NCI-H1930 (cell line): ENCODE measurements at places on chromosomes 11 and 22.

DNA sequence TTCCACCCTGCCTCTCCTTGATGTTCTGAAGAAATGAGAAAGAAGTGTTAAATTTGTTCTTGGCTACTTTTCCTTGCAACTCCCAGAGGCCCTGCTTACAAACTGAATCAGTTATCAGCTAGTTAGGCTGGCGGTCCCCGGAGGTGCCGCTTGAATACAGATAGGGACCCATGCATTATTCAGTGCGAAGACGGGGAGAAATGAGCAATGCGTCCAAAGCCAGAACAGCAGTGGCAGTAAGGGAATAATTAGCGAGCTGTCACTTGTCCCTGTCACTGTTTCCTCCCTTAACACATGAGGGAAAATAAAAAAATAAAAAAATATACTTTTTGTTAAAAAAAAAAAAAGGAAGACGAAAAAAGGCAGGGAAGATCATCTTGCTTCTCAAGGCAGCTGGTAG is 528.1 kb downstream of the MN1 start:
- DNase-seq, result no peak

DNA sequence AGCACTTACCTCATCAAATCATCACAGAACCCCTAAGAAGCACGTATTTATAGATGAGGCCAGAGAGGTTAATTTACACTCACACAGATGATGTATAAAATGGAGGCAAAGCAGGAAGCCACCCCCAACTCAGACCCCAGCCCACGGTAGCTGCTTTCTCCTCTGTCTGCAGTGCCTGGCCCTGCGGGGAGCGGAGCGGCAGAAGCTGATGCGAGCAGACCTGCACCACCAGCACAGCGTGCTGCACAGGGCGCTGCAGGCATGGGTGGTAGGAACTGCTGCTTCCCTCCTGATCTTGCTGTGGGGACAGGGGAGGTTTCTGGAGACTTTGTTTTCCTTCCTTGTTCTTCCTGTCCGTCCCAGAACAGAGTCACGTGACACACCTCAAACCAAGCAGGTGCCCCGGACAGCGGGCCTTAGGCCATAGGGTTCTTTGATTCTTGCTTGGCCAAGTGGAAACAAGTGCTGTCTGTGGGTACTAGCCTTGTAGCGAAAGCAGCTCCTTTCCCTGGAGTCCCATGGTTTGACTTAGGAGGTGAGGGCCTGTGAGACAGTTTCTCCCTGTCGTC is 57.8 kb downstream of the PISD start:
- no peak for DNase-seq

DNA sequence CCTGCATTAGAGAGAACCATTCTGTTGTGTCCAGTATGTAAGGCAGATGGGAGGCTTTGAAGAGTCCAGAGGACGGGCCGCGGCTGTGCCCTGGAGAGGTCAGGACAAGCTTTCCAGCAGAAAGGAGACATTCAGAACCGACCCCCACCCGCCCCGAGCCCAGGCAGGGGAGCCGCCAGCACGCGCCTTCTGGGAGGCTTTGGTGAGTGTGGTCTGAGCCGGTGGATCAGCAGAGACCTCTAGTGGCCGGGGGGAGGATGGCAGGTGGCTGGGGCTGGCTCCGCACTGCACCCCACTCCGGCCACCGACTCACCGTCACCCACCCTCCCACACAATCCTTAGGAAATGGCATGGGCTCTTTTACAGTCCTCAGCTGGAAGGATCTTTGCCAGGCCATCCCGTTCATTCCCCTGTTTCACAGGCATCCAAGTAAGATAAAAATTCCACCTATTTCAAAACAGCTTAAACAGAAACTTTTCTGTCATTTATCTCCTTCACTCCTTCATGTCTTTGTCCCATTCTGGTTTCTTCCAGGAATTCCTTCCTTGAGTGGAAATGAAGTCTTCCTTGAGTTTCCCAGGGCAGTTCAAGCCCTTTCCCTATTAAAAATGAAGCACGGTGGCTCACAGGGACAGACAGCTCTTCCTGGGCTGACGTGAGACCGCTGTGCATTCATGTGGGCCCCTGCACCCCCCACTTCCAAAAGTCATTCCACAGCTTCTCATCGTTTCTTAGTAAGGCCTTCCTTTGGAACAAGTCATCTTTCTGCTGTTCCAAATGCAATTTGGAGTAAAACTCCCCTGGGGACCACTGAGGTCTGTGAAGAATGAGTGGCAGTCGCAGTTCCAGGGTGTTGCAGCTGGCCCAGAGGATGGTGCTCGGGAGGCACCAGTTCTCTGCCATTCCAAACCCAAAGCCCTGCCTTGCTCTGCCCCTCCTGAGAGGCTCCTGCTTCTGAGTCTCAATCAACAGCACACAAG is 91.0 kb downstream of the FEZ1 start:
- no peak for DNase-seq

DNA sequence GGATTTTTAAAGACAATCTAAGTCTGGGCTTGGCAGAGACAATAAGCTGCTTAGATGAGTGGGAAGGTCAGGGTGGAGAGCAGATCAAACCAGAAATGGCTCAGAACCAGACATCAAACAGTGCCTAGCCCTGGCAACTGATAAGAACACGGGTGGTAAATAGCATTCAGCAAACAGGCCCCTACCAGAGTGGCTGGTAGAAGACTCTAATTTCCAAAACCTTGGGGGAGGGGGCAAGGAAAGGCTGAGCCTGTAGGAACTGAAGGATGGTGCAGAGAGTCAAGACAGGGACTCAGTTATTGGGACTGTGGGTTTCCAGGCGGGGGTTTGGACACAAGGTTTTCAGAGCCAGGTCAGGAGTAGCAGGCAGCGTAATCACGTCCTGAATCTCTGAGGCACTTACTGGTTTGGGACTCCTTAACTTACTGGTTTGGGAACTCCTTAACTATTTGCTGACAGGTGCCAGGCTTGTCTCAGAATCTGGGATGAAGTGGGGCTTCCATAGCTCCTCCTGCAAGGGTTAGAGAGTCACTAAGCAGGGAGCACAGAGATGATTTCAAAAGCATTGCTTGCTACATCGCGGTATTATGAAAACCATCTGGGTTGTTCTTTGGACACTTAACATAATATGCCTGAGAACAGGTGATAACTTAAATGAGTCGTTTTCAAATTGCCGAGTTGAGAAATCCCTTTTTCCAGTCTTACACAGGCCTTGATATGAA is 5.7 kb upstream of the ABTB2 start:
- DNase-seq, result no peak

DNA sequence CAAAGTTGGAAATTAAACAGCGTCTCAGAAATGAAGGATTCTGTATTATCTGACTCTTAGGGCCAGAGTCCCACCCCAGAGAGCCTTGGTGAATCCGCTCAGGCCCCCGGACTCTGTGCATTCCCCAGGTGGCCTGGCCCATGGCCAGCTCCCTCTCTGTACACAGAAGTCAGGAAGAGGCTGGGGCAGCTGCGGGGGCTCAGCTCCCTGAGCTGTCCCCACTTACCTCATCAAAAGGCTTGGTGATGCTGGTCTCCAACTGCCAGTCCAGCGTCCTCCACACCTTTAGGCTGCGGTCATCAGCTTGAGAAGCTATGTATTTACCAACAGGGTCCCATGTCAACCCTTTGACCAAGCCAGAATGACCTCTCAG is 35.0 kb downstream of the HIRA start:
- DNase-seq, result no peak

DNA sequence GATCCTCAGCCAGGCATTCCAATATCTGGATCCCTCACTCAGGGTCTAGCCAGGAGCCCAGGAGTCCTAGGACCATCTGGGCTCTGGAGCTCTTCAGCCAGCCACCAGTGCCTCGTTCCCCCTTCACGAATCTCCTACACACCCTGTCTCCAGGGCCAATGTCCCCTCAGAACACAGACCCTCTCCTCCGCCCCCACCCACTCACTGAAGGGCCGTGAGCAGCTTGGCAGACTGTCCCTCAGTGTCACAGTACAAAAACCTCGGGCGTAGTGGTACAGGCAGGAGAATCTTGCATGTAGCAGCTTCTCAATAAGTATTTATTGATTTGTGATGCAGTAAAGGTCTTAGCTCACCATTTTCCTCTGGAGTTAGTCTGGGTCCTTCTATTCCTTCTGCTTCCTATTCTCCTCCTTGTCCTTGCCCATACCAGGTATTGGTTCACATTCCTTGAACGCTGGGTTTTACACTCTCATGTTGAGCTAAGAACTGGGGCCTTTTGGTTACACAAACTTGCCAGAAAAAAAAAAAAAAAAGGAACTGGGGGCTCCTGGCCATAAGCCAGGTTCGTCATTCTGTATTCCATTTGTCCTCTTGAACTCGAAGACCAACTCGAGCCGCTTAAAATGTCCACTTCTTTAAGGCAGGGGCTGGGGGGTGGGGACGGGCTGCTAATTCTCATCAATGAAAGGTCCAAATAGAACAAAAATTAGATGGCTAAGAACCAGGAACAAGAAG is 2.3 kb downstream of the CXCR5 start:
- DNase-seq, result no peak

DNA sequence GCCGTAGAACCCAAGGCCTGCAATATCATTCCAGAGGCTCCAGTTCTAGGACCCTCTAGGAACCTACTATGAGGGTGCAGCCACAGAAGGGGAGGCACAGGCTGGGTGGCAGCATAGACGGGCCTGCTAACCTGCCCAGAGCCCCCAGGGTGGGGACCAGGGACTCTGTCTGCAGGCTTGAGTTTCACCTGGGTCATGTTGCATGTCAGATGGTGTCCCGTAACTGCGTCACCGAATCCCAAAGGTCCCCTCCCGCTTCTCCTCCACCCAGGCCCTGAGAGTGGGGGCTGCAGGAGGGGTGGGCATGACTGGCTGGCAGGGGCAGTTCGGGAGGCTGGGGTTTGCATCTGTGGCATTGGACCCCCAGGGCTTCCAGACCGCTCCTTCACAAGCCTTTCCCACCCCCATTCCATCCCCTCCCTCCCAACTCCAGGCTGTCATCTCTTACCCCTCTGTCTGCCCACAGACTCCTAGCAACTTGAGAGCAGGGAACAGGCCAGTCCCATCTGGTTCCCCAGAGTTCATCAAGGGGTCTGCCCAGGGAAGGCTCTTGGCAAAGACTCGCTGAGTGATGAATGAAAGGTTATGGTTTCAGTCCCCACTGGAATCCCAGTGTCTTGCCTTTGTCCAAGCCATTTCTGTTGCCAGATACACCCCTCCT is 16.3 kb downstream of the MYO7A start:
- no peak for DNase-seq

DNA sequence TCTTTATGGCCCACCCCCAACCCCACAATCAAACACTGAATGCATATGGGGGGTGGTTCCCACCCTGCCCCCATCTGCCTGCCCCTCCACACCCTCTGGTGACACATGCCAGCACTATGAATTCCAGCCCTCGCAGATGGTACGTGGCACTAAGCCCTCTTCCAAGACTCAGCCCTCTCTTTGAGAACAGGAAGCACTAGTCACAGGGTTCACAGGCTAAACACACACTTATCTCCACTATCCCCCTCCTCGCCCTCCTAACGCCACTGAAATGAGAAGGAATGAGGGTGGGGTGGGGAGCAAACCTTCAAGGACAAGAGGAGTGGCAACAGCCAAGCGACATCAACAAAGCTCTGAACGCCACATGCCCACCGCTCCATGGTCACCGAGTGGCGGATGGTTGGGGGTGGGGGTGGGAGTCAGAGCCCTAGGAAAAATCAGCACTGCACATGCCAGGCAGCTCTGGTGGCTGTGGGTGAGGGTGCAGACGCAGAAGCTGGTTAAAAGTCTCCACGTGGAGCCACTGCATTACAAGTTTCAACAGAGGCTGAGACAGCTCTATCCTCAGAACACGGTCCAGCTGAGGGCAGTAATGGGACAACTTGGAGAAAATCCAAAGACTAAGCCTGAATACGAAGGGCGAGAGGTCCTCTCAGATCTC is 33.6 kb downstream of the TMEM184B start:
- DNase-seq, result no peak

DNA sequence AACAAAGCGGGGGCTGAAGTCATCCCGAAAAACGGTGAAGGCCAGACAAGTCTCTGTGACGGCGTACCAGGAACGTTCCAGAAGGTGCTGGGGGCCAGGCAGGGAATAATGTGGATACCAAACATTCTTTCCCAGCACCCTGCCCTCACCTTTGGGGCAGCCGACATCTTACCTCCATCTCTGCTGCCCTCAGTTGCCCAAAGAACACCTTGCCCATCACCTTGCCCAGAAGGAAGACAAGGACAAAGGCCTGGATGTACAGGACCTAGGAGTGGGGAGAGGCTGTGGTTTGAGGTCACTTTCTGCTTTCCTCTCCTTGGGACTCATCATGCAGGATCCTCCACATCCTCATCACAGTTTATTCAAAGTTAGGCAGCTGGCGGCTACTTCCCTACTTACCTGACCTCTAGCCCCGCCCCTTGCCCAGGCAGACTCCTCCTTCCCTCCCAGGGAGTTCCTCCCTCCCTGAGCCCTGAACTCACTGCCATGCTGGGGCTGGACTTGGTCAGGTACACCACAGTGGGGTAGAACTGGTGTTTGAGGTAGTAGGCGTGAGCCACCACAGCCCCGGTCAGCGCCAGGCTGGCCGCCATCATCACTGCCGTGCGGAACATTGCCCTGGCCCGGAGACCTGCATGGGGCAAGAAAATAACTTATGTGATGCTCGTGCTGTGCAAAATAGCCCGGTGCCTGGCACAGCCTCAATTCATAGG is 1.2 kb downstream of the SYVN1 start:
- no peak for DNase-seq

DNA sequence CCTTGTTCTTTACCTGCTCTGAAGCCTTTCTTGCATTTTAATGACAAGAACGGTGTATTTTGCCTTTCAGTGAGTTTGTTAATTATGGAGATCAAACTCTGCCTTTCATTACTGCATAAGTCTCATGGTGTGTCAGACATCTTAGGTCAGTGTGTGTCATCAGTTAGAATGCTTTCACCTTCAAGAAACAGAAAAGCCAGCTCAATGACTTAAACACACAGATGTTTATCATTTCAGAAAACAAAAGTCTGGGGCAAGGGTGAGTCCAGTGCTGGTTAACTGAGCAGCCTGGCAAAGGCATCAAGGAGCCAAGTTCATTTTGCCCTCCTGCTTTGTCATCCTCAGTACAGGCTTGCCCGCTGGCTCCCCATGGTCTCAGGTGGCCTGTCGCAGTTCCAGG is 54.5 kb downstream of the PACS1 start:
- DNase-seq, result no peak

GRCh38 chr11:31050061-31050765 is 319.3 kb downstream of the DCDC1 start:
- DNase-seq, result no peak

- DNase-seq, result no peak
These were observed 3.5 kb downstream of the SPON1 start for GRCh38 chr11:13966013-13966412.

DNA sequence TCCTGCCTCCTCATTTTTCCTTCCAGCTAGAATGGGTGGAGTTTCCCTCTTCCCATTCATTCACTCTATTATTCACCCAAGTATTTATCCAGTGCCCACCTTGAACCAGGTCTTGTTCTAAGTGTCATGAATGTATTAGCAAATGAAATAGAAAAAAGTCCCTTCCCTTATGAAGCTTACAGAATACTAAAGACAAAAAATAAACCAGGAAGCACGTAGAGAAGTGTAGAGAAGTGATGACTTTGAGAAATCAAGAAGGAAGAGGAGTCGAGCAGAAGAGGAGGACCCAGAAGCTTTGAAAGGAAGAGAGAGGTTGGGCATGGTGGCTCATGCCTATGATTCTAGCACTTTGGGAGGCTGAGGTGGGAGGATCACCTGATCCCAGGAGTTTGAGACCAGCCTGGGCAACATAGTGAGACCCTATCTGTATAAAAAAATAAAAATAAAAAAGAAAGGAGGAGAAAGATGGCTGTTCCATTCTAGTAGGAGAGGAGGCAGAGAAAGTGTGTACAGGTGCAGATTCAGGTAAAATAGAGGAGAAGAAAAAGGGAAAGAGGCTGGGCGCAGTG is 17.1 kb upstream of the SYVN1 start:
- DNase-seq, result no peak

GRCh38 chr11:100066399-100066798 is 620.7 kb upstream of the ARHGAP42 start:
- DNase-seq, result no peak
